ENCODE measurements at places on chromosomes 1 and 21.

GRCh38 chr1:179871940-179872339 is 5.7 kb downstream of the TOR1AIP2 start:
- no peak for DNase-seq

- no peak for DNase-seq
Measured at GRCh38 chr21:38753557-38753971, 52.2 kb upstream of the ETS2 start.

- DNase-seq = no peak
Measured at GRCh38 chr1:29090937-29091618, 32.6 kb downstream of the TMEM200B start.

- no peak for DNase-seq
Measured at GRCh38 chr1:181391301-181391900, 91.9 kb upstream of the CACNA1E start.

All from GM04503 (cell line).